ENCODE measurements at places on chromosomes 16 and 17. TPM values are rescaled to one million over a fixed set of nuclear protein-coding genes. Genes with fewer than 3 reads are reported as not detected.

DNA sequence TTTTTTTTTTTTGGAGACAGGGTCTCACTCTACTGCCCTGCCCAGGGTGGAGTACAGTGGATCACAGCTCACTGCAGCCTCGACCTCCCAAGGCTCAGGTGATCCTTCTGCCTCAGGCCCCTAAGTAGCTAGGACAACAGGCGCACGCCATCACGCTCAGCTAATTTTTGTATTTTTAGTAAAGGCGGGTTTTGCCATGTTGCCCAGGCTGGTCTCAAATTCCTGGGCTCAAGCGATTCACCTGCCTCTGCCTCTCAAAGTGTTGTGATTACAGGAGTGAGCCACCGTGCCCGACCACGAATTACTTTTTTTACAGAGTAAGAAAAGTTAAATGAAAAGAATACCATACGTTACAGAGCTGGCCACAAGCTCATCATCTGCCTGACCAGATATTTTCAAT, 38.9 kb downstream of the AKAP10 start:
- no peak for DNase-seq

The ADAT1 gene
- 40.1 TPM for total RNA-seq

GRCh38 chr17:72411124-72411563, 290.3 kb downstream of the SOX9 start:
- no peak for DNase-seq

DNA sequence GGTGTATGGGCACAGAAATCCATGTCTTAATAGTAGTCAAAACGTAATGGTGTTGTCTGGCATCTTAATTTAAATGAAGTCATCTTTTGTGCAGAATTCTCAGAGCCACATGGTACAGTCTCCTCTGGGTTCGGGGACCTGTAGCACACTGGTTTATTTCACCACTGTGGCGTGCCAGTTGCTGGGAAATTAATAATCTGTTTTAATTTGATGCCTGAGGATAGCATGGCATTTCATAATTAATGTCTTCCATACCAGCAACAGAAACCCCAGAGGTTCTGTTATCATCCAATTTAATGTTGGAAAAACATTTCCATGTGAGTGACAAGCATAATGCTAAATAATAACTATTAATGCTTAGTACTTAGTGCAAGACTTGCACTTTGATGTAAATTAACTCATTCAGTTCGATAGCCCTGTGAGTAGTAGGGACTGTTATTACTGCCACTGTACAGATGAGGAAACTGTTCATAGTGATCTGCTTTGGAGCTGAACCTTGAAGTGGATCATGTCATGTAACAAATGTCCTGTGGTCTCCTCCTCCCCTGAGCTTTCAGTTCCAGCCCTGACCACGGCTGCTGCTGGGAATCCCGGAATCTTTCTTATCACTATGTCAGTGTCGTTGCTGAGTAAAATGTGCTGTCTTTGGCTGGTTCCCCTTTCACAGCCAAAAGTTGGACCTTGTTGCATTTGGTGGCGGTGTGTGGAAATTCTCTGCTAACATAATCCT, 51.2 kb downstream of the SNX29 start:
- no peak for DNase-seq

The ABCC11 gene
- total RNA-seq: 0.76 TPM

The PABPN1L gene
- not detected for total RNA-seq

- peak; percentile 52 for DNase-seq
Measured at GRCh38 chr17:57783338-57783742, 38.2 kb upstream of the CCDC182 start.

DNA sequence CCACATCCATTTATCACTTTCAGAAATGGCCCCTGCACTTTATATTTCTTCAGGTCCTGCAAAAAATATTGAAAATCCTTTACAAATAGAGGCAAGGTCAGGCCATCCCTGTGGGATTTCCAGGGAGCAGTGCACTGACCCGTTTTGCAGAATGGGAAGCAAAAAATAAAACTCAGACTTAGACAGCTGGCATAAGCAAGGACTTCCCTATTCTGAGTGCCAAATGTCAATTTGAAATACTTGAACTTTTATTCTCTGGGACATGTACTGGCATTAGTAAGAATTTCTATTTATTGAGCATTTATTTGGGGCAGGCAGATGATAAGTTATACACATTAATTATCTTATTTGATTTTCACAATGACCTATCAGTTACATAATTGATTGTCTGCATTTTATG, 32.4 kb downstream of the PRKCB start:
- no peak for DNase-seq

The GH1 gene
- total RNA-seq: not detected

GRCh38 chr17:17499402-17500145, 3.4 kb upstream of the RASD1 start:
- no peak for DNase-seq

The CHST4 gene
- total RNA-seq: not detected

- no peak for DNase-seq
Measured at GRCh38 chr17:80855196-80855947, 136.3 kb upstream of the CHMP6 start.

The RUNDC3A gene
- total RNA-seq: not detected

DNA sequence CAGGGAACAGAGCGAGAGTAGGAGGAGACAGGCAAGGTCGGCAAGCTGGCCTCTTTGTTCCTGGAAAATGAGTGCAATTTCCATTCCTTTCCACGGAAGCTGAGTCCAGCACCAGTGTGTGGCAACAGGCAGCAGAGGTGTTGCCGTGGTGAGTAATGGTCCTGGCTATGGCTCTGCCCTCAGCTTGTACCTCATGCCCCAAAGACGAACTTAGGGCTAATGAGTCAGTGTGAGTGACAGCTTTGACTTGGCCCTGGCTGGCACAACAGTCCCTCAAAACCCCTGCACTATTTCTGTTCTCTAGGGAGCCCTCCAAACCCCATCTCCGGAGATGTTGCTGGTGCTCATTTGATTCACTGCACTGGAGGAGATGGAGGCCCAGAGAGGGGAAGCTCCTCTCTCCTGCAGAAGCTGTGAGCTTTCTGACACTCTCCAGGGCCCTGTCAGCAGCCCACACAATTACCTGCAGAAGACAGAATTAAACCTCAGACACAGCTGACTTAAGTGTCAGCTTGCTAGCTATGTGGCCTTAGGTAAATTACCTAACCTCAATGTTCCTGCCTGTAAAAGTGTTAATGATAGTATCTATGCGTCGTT, 129.9 kb downstream of the TMEM132E start:
- DNase-seq: peak; percentile 43

DNA sequence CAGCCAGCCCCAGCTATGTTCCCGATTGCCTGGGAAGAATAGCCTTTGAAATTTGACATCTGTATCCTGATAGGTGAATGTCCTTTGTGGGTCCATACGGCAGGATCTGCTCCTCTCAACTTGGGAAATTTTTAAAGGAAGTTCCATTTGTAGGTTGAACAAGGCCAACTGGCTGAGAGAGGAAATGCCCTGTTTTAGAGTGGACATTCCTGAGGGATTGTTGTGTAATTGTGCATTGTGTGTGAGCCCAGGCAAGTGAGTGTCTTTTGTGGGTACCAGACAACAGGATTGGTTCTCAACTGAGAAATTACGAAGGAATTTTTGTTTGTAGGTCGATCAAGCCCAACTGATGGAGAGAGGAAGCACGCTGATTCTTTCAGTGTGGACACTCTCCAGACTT, 2.6 kb upstream of the CPHXL2 start:
- DNase-seq: peak; percentile 6

DNA sequence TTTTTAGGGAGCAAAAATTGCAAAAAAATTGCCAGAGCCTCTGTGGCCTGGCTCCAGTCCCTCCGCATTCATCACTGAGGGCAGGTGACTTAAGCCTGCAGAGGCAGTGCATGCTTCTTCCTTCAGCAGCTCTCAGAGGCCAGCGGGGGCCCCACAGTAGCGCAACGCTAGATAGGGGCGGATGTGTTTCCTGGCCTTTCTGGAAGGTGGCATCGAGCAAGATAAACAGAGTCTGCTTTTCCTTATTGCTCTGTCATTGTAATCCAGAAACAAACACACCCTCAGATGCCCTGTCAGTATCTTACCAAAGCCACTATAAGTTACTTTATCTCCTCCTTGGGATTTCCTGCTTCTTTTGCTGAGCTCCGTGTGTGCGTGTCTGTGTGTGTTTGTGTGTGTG, 75.5 kb upstream of the IRX6 start:
- DNase-seq: no peak

The TBC1D3G gene
- total RNA-seq: not detected

DNA sequence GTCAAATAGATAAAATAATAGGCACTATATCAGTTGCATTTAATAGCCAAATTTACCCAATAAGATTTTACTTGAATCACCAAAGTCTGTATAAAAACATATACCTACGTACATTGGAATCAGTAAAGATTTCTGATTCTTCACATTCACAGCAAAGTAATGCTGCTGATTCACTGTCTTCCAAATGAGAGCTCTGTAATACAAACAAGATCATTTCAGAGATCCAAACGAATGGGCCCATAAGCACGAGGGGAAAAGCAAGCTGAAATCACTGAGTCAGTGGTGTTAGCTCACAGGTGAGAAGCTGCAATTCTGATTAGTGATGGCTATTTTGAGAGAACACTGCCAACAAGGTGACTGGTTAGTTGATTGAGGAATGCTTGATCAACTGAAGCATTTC, 81.3 kb downstream of the SSH2 start:
- no peak for DNase-seq

GRCh38 chr17:77863814-77864161, 94.7 kb upstream of the TNRC6C start:
- DNase-seq: peak; percentile 28

DNA sequence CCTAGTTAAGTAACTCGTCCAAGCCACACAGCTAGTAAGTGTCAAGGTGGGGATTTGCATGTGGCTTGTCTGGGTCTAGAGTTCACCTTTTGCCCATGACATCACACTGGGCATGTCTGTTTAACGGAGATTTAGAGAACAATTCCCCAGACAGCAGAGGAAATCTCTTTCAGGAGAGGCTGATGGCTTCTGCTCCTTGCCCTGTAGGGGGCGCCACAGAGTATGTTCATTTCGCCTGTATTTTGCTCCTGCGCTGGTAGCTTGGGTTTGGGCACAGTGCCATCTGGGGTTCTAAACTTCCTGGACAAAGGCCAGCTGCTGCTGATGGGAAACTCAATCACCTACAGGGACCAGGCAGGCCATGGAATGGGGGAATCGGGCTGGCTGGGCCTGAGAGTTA, 20.4 kb downstream of the OTOA start:
- DNase-seq: peak; percentile 17

DNA sequence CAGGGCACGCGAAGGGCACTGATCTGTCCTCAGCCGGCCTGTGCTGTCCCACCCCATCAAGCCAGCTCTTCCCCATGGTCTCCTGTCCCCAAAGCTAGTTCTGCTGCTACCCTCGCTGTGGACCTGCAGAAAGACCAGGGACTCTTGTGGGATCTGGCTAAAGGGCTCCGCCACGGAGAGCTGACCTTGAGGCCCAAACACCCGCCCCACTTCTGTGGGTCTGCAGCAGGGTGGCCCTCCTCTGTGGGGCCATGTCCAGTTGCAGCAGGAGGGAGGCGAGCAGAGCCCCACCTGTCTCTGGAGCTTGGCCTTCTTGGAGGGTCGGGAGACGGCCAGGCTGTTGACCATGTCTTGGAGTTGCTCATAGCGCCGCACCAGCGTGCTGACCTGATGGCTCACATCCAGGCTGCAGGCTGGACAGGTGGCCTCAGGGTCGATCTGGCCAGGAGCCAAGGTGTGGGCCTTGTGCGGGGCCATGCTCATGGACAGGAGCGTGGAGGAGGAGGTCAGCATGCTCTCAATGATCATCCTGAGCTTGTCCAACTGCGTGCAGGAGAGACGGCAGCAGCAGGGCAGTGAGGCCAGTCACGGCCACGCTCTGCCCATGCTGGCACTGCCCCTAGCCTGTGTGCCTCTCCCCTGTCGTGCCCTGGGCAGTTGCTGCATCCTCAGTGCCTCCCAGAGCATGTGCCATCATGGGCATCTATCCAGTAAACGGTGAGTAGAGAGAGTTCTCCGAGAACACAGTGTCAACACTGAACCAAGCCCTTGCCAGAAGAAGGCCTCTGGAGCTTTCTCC, 16.6 kb downstream of the UBALD2 start:
- no peak for DNase-seq

- no peak for DNase-seq
Measured at GRCh38 chr16:87065446-87066132, 251.6 kb downstream of the C16orf95 start.

GRCh38 chr17:50211249-50212120, 10.1 kb upstream of the COL1A1 start:
- DNase-seq: peak; percentile 87

DNA sequence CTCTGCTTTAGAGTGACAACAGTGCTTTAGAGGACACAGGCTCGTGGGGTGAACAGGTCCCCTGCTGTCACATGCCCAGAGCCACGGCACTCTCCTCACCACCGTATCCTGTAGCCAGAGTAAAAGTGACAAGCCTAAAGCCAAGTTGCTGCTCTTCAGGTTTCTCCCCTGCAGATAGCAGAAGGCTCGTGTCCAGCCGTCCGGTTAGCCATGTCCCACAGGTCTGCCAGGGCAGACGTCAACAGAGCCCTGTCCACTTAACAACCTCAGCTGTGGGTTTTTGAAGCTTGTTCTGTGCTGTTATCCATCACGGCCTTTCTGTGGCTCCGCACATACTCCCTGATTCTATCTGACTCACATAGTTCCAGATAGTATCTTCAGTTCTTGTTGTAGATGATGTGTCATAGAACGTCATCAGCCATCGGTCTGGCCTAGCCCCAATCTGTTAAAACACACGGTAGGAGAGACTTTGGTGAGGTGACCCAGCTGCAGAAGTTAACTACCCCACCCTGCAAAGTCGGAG, 100.7 kb downstream of the SOCS1 start:
- DNase-seq: peak; percentile 91
